ENCODE measurements at places on chromosomes 3 and 15. TPM values are rescaled to one million over a fixed set of nuclear protein-coding genes. Genes with fewer than 3 reads are reported as not detected.
A peak's percentile ranks its signal among the peaks of the same experiment; 100 is the strongest.

The POMGNT2 gene
- 51.7 TPM for total RNA-seq

GRCh38 chr3:142628801-142629200, 32.6 kb downstream of the PLS1 start:
- H3K4me3 ChIP-seq, result no peak overlapping the region
- H3K4me1 ChIP-seq, result no peaks in the 10 kb centered on the region
- H3K36me3 ChIP-seq, result no peaks in the 10 kb centered on the region

GRCh38 chr15:39942101-39942752, 8.3 kb downstream of the EIF2AK4 start:
- H3K27me3 ChIP-seq, result no peaks in the 10 kb centered on the region
- no peak overlapping the region for H3K4me3 ChIP-seq
- H3K27ac ChIP-seq, result no peak overlapping the region
- no peaks in the 10 kb centered on the region for H3K36me3 ChIP-seq
- H3K4me1 ChIP-seq, result peaks cover 2% of the 10 kb centered on the region
- no peak for DNase-seq

DNA sequence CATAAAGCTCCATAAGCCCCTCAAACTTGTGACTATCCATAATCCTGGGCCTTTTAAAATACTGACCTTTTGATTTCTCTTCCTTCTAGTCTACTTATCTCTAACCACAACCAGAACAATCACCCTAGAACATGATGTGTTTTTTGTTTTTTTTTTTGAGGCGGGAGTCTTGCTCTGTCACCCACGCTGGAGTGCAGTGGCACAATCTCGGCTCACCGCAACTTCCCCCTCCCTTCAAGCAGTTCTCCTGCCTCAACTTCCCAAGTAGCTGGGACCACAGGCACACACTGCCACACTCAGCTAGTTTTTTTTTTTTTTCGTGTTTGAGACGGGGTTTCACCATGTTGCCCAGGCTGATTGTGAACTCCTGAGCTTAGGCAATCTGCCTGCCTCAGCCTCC, 25.1 kb downstream of the VPS39 start:
- H3K27ac ChIP-seq, result no peak overlapping the region
- no peak for DNase-seq
- no peak overlapping the region for H3K4me3 ChIP-seq

- no peak for DNase-seq
- no peaks in the 10 kb centered on the region for H3K27me3 ChIP-seq
- H3K27ac ChIP-seq, result no peak overlapping the region
- H3K4me1 ChIP-seq, result no peaks in the 10 kb centered on the region
Observed at GRCh38 chr3:133901083-133901482, 5.4 kb upstream of the RAB6B start.

The TRIM42 gene
- total RNA-seq, result not detected

DNA sequence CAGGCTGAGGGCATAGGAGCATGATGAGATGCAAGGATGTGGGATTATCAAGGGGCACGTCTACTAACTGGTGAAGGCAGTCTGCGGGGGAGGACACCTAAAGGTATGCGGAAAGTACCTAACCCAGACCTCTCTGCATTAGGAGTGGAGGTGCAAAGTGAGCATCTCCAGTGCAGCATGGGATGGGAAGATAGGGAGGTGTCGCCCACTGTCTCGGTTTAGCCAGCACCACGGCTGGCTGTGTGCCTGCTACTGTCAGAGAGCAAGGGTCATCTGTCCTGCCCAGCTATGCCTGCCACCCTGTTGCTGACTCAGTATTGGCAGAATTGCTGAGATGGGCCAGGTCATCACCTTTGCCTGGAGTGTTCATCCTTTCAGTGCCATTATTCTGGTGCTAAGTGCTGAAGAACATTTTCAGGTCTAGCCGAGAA, 40.1 kb downstream of the OXNAD1 start:
- H3K4me3 ChIP-seq, result no peak overlapping the region
- no peaks in the 10 kb centered on the region for H3K36me3 ChIP-seq
- no peak for DNase-seq
- no peaks in the 10 kb centered on the region for H3K4me1 ChIP-seq

DNA sequence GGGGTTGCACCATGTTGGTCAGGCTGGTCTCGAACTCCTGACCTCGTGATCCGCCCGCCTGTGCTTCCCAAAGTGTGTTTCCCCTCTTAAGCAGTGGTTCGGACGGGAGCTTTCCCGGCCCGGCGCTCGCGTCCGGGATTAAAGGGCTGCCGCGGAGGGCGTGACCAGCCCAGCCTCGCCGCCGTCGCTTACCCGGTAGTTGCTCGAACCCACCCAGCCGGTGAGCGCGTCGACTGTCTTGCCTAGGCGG, 513 bp downstream of the CLASP2 start:
- H3K27ac ChIP-seq, result peak overlapping the region; percentile 96
- peak overlapping the region; percentile 98 for H3K4me3 ChIP-seq
- H3K27me3 ChIP-seq, result no peaks in the 10 kb centered on the region
- no peak for DNase-seq
- no peaks in the 10 kb centered on the region for H3K4me1 ChIP-seq

The DUOXA2 gene
- total RNA-seq, result 0.18 TPM

The COL7A1 gene
- total RNA-seq, result 9.6 TPM

- H3K27me3 ChIP-seq, result no peaks in the 10 kb centered on the region
- no peak overlapping the region for H3K4me3 ChIP-seq
- H3K36me3 ChIP-seq, result no peaks in the 10 kb centered on the region
- DNase-seq, result no peak
- H3K4me1 ChIP-seq, result peaks cover 10% of the 10 kb centered on the region
Observed at GRCh38 chr15:99441871-99442251, 123.9 kb upstream of the MEF2A start.
